Activated CD8-positive, alpha-beta memory T cell treated with anti-CD3 and anti-CD28 coated beads for 1 hour (primary cell): ENCODE measurements at places on chromosomes 2 and 18.

DNA sequence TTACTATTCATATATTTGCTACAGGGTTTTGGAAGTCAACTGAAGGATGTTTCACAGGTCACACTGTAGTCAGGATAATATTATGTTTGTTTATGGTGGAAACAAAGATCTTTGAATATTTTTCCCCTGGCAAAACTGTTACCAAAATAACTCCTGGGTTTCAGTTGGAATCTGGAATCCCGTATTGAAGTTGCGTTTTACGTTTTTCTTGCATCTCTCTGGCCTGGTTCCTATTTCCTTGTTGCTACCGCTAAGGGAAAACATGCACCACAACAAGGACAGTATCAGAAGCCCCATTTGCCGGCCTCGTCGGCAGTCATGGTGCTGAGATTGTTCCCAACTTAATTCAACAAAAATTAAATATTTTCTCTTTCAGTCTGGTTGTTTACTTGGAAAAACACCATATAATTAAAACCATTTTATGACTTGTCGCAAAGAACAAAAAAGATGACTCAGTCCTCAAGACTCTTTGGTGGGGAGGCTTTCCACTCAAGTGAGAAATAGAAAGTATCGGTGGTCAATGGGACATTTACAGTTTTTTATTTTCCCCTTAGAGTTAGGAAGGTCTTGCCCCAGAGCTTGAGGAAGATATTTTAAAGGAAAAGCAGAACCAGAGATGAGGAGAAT lies 42.3 kb downstream of the EN1 start:
- no peak for DNase-seq

DNA sequence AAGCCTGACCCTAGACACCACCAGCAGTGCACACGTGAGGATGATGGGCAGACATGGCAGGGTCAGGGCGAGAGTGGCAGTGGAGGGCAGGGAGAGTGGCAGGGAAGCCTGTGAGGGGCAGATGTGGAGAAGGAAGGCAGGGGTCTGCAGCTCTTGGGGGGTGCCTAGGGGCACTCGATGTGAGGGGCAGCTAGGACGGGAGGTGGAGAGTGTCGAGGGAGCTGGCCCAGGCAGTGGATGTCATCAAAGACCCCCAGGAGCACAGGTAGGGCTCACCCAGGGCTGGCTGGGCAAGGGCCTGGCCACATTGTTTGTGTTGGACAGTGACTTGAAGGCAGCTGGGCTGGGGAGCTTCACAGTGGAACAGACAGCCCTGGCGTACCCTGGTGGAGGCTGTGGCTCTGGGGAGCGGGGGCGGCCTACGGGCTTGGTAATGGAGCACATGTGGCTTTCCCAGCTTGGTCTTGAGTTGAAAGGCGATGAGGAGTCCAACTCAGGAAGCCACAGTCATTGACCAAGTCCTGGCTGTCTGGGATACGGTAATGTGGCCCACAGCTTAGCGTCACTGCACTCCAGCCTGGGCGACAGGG lies 87.1 kb downstream of the RTP5 start:
- DNase-seq, result no peak

DNA sequence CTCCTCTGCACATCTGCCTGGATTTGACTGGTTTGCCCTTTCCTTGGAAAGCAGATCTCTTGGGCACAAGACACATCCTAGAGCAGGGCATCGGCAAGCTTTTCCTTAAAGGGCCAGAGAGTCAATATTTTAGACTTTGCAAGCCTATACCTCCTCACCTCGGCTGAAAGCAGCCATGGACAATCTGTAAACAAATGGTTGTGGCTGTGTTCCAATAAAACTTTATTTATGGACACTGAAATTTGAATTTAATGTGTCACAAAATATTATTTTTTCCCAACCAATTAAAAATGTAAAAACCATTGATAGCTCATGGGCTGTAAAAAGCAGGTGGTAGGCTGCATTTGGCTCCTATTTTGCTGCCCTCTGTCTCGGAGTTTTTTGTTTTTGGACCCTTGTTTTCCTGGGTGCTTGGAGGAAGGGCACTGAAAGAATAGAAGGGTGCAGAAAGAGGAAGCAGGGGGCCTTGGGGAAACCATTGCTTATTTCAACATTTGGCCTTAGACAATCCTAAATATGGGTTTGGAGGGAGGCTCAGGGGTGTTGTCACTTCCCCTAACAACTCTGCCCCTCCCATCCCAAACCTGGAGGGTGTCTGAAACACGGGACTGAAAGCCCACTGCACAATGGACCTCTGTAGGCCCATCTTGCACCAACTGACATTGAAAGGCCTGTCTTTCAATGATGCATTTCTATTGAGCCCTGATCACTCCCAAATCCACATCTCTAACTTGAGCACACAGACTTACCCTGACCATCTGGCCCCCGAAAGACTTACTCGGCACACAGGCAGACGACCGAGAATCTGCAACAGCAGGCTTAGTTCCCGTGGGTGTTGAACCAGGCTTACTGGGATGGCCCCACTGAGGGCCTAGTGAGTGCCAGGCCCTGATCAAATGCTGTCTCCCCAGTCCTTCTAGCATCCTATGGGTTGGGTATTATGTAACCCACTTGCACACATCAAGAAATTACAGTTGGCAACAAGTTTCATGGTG lies 7.1 kb upstream of the ZFP36L2 start:
- DNase-seq, result no peak

DNA sequence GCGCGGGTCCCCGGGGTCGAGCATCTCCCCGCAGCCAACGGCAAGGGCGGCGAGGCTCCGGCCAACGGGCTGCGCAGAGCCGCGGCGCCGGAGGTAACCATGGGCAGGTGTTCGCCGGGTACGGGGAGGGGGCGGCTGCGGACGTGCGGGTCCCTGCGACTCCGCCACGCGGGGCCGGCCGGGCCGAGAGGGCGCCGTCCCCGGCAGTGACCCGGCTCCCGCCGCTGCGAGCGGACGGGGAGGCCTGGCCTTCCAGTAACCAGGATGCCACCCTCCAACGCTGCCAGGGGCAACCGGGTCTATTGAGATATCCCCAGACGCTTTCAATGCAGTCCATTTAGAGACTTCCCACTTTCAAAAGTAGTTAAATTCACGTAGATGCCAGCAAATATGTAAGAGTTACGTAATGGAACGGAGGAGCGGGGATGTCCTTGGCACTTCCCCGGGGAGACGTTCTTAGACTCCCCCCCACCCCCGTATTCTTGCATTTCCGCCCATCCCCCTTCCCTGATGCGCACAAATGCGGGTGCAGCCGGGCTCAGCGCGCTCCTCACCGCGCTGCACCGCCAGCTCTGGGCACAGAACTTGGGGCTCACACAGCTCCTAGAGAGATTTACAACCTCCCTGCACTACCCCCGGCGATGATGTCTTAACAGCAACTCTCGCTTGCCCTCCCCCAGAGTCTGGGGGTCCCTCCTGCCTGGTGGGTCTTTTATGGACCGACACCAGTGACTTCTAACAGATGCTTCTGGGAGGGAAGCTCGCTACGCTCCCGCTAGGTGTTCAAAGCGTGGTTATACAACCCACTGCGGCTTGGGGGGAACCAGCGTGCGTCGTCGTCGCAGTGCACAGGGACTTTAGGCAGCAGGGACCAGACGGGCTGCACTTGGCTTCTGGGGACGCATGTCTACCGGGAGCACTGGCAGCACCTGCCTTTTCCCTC lies 657 bp downstream of the SGPP2 start:
- no peak for DNase-seq

DNA sequence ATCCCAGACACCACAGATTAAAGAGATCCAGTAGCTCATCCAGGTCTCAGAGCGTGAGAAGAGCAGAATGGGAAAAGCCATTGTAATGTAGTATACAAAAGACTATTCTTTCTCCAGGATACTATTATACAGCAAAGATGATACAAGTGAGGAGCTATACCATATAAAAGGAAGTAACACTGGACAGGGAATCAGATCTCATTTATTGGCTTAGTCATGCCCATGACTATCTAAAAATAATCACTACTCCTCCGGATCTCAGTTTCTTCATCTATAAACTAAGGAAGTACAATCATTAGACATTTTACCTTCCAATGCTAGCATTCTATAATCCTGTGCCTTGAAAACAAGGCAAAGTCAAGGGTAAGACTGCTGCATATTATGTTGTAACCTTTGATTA lies 19.4 kb downstream of the KRCC1 start:
- DNase-seq, result no peak

- no peak for DNase-seq
These were observed 55.2 kb upstream of the BCL11A start for GRCh38 chr2:60608679-60609078.

DNA sequence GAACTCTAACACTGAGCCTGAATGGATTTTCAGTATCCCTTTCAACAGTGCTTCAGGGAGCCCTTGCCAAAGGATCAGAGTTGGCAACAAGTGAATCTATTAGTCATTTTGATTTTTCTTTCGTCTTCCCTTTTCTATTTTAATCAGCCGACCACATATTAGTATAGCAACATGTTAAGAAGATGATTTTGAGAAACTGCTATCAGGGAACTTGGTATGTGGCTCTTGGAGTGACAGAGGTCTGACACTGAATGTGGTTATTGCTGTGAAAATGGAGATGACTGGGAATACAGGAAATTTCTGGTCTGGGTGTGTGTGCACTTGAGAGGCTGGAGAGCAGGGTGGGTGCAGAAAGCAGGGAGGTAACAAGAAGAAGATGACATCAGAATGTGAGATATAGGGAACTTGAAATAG lies 28.7 kb upstream of the IL1RL1 start:
- DNase-seq, result no peak

DNA sequence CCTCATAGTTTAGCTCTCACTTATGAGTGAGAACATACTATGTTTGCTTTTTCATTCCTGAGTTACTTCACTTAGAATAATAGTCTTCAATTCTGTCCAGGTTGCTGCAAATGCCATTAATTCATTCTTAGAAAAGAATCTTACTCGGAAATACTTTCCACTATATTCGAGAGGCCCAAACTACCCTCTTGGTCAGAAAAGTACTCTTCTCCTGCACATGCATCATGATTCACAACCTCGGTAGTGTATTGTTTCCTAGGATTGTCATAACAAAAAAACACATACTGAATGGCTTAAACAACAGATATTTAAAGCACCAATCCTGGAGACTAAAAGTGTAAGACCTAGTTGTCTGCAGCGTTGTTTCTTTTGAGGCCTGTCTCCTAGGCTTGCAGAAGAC lies 364.0 kb upstream of the SLC14A2 start:
- DNase-seq, result no peak

GRCh38 chr2:121132054-121132761 lies 152.8 kb downstream of the TFCP2L1 start:
- DNase-seq, result no peak

GRCh38 chr2:101779656-101780055 lies 82.1 kb downstream of the MAP4K4 start:
- DNase-seq, result no peak

GRCh38 chr18:26960911-26961310 lies 95.4 kb upstream of the AQP4 start:
- DNase-seq, result no peak

DNA sequence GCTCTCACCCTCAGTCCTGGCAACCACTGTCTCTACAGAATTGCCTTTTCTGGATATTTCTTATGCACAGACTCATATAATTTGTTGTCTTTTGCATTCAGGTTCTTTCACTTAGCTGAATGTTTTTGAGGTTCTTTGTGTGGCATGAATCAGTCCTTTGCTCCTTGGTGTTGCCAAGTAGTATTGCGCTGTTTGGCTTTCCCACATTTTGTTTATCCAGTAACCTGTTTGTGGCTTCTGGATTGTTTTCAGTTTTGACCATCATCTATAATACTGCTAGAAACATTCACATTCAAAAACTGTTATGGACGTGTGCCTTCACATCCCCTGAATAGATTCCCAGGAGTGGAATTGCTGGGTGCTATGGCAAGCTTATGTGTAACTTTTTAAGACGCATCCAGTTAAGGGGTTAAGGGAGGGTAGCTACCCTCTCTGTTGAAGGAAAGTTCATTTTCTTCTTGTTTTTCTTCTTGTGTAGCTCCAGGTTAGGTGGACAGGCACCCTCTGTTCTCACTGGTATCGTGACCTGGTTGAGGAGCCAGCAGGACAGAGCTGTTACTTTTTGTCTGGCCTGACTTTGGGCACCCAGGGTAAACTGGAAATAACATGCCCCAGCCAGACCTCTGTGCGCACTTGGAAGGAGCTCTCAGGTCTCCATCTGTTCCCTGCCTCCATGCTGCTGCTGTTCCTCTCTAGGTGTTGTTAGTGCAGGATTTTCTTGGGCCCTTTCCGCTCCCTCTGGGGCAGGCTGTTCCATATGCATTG lies 29.6 kb downstream of the ARHGAP25 start:
- DNase-seq, result no peak

DNA sequence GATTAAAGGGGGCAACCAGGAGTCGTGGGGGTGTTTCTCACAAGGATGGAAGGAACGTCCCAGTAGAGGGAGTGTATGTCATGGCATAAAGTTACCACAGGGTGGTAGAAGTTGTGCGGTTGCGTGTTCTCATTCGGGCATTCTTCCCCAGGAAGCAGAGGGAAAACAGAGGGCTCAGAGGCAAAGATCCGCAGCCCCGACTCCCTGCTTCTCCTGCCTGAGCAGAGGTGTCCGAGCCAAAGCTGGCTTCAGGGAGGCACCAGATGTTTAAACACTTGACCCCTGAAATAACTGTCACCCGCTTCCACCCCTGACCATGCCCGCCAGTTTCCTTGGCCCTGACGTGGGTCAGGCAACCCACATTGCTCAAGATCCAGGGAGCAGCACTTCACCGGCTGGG lies 83.7 kb downstream of the EN1 start:
- DNase-seq, result no peak

- no peak for DNase-seq
These were observed 31.0 kb downstream of the GLI2 start for GRCh38 chr2:120766470-120767351.
